ENCODE measurements at places on chromosomes 2 and 18. TPM values are rescaled to one million over a fixed set of nuclear protein-coding genes. Genes with fewer than 3 reads are reported as not detected.

The C2orf15 gene
- total RNA-seq, result not detected

The SGO2 gene
- 27.8 TPM for total RNA-seq

The DYSF gene
- 0.66 TPM for total RNA-seq

The G6PC2 gene
- total RNA-seq, result not detected

The ODC1 gene
- 204 TPM for total RNA-seq

The ITGAV gene
- 115 TPM for total RNA-seq

The ADRA2B gene
- total RNA-seq, result not detected

The REV1 gene
- total RNA-seq, result 36.1 TPM

The OR6B2 gene
- not detected for total RNA-seq

The ASPRV1 gene
- 0.11 TPM for total RNA-seq

The SOWAHC gene
- total RNA-seq, result 16.3 TPM

The TRIB2 gene
- 26.4 TPM for total RNA-seq

The ALPI gene
- total RNA-seq, result not detected

The HADHA gene
- total RNA-seq, result 159 TPM

The IL1R2 gene
- total RNA-seq, result not detected

The PAX3 gene
- total RNA-seq, result 0.25 TPM

The CNDP1 gene
- not detected for total RNA-seq

The INPP5D gene
- total RNA-seq, result 1.6 TPM

The NETO1 gene
- total RNA-seq, result not detected

The AGXT gene
- total RNA-seq, result under 0.01 TPM

The TUBA3E gene
- total RNA-seq, result not detected

The BOLL gene
- total RNA-seq, result not detected

All from uterine smooth muscle cell (primary cell).